ENCODE measurements at places on chromosomes 6 and 20. TPM values are rescaled to one million over a fixed set of nuclear protein-coding genes. Genes with fewer than 3 reads are reported as not detected.

- no peak for DNase-seq
Measured at GRCh38 chr20:10216146-10216791, 2.4 kb upstream of the SNAP25 start.

NKX2-4 gene
- total RNA-seq = not detected

ERMARD gene
- 45.6 TPM for total RNA-seq

DNA sequence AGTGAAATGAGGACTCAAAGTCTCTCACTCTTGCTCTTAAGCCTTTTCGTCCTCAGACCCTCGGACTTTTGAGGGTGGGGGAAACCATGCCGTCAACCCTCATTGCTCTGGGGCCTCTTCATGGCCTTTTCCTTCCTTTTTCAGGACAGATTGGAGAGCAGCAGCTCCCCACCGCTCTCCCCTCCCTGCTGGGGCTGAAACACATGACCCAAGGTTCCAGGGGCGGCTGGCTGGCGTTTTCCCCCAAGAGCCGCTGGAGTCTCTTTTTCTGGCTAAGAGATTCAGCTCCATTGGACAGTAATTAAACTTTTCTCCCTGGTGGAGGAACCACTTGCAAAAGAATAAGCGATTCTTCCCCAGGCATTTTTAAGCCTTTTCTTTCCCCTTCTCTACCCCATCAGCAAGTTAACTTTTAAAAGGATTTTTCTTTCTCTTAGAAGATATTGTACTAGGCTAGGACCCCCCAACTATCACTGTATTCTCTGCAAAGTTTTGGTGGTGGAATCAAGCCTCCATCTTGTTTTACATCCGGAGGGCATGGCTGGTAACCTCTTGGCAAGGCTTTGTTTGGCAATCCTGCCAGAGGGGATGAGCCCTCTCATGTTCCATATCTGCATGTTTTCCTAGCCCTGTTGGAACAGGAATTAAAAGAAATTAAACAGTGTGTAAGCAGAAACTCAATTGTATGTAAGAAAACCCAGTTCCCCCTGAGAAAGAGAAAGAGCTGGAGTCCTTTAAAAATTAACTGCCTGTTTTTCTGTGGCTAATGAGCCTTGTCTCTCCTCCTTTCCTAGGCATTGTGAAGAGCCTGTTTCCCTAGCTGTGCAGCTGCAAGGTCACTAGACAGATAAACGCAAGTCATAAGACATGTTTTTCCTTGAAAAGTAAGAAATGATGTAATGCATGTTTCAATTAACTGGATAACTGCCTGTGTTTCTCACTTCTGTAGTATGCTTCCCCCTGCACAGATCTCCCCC, 100.8 kb upstream of the GPR6 start:
- no peak for DNase-seq

GRCh38 chr6:5599127-5599526, 337.8 kb downstream of the FARS2 start:
- no peak for DNase-seq

TMEM244 gene
- not detected for total RNA-seq

DNA sequence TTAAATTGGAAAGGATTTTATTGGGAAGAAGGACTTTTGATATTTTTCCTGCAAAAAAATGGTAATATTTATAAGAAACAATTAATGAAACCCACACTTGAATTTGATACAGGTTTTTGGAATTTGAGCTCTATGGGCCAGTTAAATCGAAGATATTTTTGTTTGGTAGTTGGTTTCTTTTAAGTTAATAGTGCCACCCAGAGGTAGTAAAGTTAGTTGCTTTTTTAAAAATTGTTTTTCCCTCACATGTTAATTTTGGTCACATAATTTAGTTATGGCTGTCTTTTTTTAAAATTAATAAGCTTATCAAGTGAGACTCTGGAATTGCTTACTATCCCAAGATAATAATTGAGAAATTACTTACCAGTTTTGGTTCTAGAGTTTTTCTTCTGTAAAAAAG, 7.1 kb downstream of the PRIM2 start:
- DNase-seq = no peak

DNA sequence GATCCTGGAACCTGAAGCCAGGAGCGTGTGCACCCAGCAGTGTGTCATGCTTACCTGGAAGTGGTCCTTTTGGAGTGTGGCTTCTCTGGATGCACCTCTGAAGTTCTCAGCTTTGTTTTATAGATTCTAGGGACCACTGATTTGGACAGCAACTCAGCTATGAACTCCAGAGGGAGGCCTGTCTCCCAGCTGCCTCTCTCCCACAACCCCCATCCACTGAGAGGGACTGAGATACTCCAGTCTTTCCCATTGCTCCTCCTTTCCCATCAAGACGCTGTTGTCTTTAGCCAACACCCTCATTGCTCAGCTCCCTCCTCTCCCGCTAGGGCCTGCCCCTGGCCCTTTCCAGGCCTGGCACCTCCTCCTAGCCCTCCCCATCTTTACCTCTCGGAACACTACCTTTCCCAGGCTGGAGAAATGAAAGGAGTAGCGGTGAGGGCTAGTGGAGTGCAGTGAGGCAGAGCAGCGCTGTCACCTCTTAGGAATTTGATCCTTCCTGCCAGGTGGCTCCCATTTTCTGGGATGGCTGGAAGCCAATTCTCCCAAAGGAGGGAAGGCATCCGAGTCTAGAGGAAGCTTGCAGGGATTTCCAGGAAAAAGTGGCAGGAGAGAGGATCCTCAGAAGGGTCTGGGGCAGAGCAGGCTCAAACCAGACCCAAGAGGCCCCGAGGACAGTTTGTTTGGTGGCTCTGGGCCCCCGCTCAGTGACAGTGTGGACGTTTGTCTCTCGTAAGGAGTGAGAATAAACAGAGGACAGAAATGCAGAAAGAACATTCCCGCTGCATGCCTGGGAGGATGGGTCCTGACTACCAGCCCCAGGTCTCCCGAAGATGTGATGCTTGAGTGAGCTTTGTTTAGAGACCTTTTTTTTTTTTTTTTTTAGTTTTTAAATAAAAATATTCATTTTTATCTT, at the start of gene LRRN4:
LRRN4 (minus strand) TSS at position 285 of the 913 bp plus-strand sequence. CDS start 1,261 bp downstream, outside the sequence.
- no peak for DNase-seq

DNA sequence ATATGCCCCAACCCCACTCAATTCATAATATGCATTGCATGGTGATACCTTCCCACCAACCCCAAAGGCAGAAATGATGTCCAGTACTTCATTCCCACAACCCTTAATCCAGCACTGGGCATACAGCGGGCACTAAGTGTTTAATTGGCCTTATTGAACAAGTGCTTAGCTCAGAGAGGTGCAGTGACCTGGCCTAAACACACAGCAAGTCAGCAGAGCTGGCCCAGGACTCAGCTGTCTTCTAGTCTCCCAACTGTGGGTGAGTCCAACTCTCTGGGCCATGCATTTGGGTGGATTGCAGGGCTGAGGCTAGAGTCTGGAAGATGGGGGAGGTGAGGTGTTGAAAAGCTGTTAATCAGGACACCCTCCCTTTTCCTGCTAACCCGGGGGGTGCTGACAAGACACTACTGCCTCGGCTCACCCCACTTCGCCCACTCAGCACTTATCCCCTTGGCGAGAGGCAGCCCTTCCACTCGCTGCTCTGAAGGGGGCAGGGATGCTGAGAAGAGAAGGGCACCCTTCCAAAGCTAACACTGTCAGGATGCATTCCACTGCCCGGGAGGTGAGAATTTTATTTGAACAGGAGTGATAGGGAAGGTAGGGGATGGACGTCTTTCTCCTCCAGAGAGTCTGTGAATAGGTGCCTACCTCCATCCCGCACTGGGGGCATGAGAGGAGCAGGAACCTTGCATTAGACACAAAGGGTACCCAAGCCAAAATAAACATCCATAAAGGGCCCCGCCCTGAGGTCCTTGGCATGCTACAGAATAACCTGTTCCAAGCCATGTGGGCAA, 14.2 kb downstream of the KCNK5 start:
- DNase-seq = no peak

TSHZ2 gene
- total RNA-seq = 31.0 TPM

PDE10A gene
- 13.0 TPM for total RNA-seq

GRCh38 chr6:118588626-118589025, 40.5 kb downstream of the PLN start:
- no peak for DNase-seq

TBXT gene
- not detected for total RNA-seq

DNA sequence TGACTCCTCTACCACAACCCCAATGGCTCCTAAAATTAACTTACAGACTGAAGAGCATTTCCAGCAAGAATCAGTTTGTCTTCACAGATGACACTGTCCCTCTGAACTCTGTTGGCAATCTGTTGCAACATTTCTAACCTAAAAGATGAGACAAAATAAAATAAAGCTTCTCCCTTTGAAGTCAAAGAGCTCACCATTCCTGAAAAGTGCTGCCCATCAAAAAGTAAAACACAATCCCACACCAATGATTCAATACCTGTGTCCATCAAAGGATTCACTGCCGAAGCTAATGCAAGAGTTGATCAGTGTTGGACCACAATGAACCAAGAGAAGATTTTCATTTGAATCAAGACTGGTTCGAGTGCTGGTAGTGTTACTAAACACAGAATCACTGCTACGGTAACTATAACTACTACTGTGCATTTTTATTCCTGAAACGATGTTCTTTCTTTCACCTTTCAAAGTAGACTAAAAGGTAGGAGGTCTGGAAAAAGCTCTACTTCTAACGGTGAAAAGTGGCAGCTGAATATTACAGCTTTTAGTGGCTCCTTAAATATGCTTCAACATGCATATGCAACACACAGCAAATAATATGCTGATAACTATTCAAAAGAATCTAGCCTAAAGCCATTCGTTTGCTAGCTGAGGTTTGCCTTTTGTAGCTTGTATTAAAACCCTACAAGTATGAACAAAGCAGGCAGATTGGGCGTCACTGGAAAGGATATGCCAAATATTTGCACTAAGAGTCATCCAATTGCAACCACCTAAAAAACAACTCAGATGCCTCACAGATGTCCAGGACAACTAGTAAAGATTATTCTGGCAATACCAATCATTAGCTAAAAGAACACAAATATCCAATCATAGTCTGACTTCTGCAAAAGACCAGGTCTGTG, at the start of gene DST:
DST (minus strand) TSS at position 524 of the 896 bp plus-strand sequence.
- DNase-seq = no peak

FOXQ1 gene
- 0.53 TPM for total RNA-seq

GRCh38 chr6:12288914-12289313, 1.2 kb upstream of the EDN1 start:
- DNase-seq = no peak

Data from mesothelial cell of epicardium (in vitro differentiated cells).